Uterus (tissue), 4 donors: ENCODE measurements at places on chromosomes 4 and X. TPM values are rescaled to one million over a fixed set of nuclear protein-coding genes. Genes with fewer than 3 reads are reported as not detected.

The LIN54 gene
- 14.7 TPM for total RNA-seq

The SLC34A2 gene
- total RNA-seq = not detected

The PABPC5 gene
- 1.5 TPM for total RNA-seq

The SSX4B gene
- not detected for total RNA-seq

The COL25A1 gene
- 0.26 TPM for total RNA-seq

The TMEM164 gene
- 18.9 TPM for total RNA-seq

The CXorf49 gene
- not detected for total RNA-seq

The SLC10A7 gene
- 19.4 TPM for total RNA-seq

The MAGED2 gene
- 108 TPM for total RNA-seq

The NPY2R gene
- 0.62 TPM for total RNA-seq

The TCP11X2 gene
- not detected for total RNA-seq

DNA sequence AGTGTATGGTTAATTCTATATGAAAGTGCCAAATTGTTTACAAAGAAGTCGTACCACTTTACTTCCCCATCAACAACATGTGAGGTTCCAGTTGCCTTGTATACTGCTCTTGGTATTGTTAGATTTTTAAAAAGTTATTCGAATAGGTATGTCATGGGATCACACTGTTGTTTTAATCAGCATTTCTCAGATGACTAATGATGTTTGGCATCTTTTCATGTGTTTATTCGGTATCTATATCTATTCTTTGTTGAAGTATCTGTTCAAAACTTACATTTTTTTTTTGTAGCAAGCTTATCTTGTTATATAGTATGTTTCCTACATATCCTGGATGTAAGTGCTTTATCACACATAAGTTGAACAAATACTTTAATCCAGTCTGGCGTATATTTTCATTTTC lies 99.4 kb upstream of the MAB21L2 start:
- no peak for DNase-seq

GRCh38 chr4:108693211-108693610 lies 42.8 kb downstream of the OSTC start:
- DNase-seq = no peak

DNA sequence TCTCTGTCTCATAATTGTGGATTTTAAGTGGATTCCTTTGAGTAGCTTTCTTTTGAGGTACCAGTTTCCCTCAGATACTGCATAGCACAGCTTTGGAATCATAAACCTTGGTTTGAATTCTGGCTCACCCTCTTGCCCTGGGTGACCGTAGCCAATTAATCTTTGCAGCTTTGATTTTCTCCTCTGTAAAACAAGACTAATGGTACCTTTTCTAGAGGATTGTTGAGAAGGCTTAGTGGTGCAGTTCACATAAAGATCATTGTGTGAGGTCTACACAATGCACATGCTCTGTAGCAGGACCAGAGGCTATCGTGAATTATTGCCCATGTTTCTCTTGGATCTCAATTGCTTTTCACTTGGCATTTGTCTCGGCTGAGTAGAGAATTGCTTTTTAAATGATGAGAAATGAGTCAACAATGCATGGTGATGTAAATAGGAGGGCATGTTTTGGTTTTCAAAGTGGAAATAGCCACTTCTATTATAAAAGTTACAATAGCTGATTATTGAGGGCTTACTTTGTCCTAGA lies 47.9 kb downstream of the TMEM131L start:
- DNase-seq = no peak

GRCh38 chr4:179867300-179867878 lies 2375.8 kb upstream of the TENM3 start:
- no peak for DNase-seq

GRCh38 chr4:75634951-75635350 lies 4.6 kb upstream of the CDKL2 start:
- DNase-seq = no peak

DNA sequence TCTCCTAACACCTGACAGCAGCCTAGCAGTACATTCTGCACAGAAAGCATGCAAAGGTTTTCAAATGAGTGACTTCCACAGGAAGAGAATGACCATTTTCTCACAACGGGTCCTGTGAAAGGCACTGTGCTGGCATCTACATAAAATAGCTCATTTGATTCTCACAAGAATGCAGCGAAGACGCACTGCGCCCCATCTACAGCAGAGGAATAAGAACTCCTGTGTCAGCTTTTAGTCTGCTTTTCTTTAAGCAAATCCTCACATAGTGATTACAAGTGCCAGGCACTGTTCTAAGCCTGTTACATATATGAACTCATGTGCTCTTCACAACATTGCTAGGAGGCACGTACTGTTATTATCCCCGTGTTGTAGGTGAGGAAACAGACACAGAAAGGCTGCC lies 62.5 kb downstream of the AFAP1 start:
- DNase-seq = no peak

DNA sequence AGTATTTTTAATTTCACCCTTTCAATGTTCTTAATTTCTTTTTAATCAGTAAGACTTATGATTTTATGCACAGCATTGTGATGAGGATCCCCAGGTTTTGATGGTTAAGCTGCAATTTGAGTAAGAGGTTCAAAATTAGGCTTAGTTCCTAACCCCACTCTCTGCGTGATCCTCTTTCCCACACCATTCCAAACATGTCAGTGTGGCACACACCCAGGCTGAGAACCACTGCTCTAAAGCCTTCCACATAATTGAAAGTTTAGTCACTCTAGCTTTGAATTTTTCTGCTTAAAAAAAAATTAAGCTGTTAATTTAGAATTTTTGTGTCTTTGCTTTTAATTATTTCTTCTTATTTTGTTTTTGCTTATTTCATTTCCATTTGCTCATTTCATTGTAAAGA lies 68.8 kb upstream of the SLC7A11 start:
- DNase-seq = no peak

- DNase-seq = no peak
These were observed 6.9 kb downstream of the SORCS2 start for GRCh38 chr4:7199129-7199725.

DNA sequence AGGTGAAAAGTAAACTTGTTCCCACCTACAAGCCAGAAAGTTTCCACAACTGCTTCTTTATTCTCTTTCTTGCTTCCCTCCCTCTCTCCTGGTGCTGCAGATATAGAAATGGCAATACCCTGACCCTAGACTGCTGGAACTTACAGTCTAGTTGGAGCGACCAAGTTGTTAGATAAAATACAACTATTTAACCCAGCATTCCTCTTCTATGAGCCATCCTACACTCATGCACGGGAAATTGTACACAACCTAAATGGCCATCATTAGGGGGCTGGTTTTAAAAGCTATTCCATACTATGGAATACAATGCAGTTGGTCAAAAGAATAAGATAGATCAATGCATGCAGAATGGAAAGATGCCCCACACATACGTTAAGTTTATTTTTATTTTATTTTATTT lies 41.1 kb downstream of the PJA1 start:
- DNase-seq = no peak

DNA sequence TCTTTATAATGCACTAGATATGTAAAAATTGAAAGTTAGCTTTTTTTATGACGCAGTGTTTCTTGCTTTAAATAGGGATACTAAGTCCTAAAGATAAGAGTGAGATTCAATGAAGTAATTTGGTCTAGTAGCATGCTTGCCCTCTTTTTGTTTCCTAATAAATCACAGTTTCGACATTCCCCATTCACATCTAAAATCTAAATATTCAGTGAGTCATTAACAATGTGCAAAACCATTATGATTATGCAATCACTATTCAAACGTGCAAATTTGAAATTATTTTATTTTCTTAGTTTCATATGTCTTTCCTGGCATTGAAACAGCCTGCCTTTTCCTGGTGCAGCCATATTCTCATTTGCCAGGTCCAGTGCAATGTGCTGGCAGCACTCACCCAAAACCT lies 1350.5 kb upstream of the PABPC4L start:
- no peak for DNase-seq

GRCh38 chr4:88005076-88005475 lies 2.4 kb upstream of the PKD2 start:
- DNase-seq = no peak

DNA sequence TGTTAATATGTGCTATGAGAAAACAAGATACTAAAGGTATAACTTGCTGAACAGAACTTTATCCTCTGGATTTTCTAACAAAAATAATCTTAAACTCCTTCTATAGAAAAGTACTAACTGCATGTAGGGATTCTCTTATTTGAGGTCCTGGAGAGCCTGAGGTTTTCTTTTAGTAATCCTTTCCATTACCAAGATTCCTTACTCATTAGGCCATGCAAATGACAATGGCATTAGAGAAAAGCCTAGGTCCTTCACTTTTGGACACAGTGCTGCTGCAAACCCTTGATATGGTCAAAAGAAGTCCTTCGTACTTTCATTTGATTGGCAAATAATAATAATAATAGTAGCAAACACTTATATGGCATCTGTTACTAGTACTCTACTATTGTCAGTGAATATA lies 3.2 kb downstream of the MMRN1 start:
- no peak for DNase-seq

DNA sequence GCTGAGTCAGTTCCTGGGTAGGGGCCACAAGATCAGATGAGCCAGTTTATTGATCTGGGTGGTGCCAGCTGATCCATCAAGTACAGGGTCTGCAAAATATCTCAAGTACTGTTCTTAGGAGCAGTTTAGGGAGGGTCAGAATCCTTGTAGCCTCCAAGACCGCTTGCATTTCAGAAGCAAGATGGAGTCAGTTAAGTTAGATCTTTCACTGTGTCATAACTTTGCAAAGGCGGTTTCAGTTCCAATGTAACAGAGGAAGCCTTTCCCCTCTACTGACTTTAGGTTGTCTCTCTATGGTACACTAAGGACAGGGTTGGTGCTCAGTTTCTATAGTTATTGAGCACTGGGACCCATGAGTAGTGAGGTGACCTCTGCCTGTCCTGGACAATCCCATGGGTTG lies 127.3 kb upstream of the WDR1 start:
- no peak for DNase-seq

DNA sequence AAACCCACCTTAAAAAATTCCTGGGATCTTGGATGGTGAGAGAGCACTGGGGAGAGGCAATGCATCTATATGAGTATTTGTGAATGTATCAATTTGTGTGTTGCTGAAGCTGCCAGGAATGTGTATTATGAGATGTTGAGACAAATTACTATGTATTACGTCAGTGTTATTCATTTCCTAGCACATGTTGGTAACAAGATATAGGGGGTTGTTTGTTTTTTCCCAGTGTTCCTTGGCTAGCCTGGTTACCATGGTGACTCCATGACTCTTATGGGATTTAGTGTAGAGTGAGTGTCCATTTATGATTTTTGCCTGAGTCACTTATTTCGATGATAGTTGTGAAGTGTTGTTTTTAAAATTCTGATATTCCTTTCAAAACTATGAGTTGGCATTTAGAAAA lies 65.6 kb downstream of the RAB40A start:
- DNase-seq = no peak

- DNase-seq = no peak
These were observed 1.0 kb downstream of the SOX3 start for GRCh38 chrX:140503714-140504351.

DNA sequence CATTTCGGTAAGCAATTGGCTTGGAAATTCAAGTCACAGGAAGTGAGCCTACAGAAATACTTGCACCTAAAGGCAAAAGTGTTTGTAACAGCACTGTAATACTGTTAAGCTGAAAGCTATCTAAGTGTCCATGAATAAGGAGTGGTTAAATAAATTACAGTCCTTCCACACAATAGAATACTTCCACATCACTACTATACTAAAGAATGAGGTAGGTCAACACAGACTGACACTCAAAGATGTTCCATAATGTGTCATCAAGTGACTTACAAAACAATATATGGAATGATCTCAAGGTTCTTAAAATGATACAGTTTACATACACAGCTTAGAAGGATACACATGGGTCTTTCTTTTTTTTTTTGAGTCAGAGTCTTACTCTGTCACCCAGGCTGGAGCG lies 27.0 kb downstream of the SLC10A6 start:
- no peak for DNase-seq

DNA sequence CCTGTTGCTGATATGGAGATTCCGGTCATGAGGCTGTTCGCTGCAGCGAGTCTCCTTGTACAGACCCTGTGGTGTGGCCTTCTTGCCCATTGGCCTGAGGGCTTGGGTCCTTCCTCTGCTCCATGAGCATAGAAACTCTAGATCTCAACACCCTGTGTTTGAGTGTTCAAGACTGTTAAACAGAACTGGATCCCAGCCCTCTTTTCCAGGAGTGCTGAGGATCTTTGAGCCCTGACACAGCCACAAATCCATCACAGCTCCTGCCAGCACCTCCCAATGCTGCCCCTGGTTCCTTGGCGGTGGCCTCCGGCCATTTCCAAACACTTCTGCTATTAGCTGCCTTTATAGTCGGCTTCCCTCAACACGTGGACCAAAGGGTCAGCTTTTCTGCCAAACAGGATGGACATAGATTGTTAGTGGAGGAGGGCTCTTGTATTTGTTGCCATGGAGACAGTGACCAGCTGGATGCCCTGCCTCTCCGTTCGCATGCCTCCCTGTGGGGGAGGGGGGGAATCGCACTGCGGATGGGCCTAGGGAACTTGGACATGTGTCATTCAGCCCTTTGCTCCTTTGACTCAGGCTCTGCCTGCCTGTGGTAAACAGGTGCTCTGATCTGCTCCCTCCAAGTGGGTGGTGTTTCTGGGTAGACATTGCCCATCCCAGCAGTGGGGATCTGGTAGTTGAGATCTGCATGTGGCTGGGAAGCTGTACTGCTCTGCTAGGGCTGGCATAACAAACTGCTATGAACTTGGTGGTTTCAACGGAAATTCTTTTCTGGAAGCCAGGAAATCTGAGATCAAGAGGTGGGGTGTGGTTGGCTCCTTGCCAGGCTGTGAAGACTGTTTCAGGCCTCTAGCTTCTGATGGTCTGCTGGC lies 6.9 kb upstream of the WDR1 start:
- no peak for DNase-seq

DNA sequence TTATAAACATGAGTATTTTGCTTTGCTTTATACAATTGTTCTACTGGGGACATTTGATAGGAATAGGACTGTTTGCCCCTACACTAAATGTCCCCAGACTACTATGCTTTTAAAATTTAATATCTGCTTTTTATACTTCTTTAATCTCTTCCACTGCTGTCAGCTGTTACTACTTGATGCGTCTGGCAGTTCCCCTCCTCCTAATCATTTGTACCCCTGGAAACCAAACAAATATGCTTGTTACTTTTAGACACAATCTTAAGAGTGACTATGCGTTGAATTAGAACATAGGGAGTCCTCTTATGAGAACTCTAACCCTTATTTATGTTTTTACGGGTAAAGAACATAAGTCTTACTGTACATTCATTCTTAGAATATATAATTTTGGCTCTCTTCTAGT lies 145.7 kb downstream of the EDA start:
- no peak for DNase-seq

GRCh38 chrX:14573161-14573560 lies 43.8 kb downstream of the GLRA2 start:
- DNase-seq = no peak

- no peak for DNase-seq
These were observed 6.2 kb upstream of the CXCL13 start for GRCh38 chr4:77599378-77599777.
